CD8-positive, alpha-beta memory T cell (primary cell): ENCODE measurements at places on chromosomes 12 and 14. TPM values are rescaled to one million over a fixed set of nuclear protein-coding genes. Genes with fewer than 3 reads are reported as not detected.

- H3K4me1 ChIP-seq, result no peaks in the 10 kb centered on the region
- no peak overlapping the region for H3K27ac ChIP-seq
- no peaks in the 10 kb centered on the region for H3K36me3 ChIP-seq
- H3K27me3 ChIP-seq, result no peaks in the 10 kb centered on the region
- no peak for DNase-seq
These were observed 258.9 kb downstream of the DPF3 start for GRCh38 chr14:72634691-72635616.

DNA sequence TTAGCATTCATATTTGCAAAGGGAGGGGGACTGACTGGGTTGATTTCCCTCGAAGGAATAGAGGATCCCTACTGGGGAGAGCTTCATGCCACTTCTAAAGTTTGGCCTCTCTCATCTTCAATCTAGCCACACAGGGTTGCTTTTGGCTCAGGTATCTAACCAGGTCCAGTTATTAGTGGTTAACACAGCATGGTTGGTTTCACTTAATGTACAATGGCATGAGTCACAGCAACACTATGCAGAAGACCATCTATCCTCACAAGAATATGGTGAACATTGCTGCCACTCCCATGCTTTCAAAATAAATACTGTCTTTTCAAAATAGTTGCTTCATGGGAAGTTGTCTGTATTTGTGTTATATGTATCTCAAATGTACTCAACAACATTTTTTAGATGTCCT, 6.6 kb upstream of the RAB3IP start:
- no peak for DNase-seq
- no peak overlapping the region for H3K27ac ChIP-seq
- H3K36me3 ChIP-seq, result no peaks in the 10 kb centered on the region
- H3K4me3 ChIP-seq, result no peak overlapping the region
- no peaks in the 10 kb centered on the region for H3K27me3 ChIP-seq
- no peaks in the 10 kb centered on the region for H3K4me1 ChIP-seq

DNA sequence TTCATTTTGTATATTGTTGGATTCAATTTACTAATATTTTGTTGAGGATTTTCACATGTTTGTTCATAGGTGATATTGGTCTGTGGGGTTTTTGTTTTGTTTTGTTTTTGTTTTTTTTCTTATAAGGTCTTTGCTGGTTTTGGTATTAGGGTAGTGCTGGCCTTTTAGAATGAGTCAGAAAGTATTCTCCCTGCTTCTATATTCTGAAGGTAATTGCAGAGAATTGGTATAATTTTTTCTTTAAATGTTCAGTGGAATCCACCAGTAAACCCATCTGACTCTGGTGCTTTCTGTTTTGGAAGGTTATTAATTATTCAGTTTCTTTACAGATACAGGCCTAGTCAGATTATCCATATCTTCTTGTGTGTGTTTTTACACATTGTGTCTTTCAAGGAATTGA, 8.9 kb downstream of the TOGARAM1 start:
- peaks cover 11% of the 10 kb centered on the region for H3K4me1 ChIP-seq
- no peak overlapping the region for H3K4me3 ChIP-seq
- no peaks in the 10 kb centered on the region for H3K27me3 ChIP-seq

- H3K4me1 ChIP-seq, result no peaks in the 10 kb centered on the region
- H3K4me3 ChIP-seq, result no peak overlapping the region
- no peaks in the 10 kb centered on the region for H3K36me3 ChIP-seq
- H3K27me3 ChIP-seq, result no peaks in the 10 kb centered on the region
- no peak for DNase-seq
- no peak overlapping the region for H3K27ac ChIP-seq
These were observed 32.6 kb downstream of the DDX11 start for GRCh38 chr12:31106101-31106803.

GRCh38 chr12:124442772-124443445, 124.5 kb downstream of the NCOR2 start:
- H3K4me3 ChIP-seq, result no peak overlapping the region
- peaks cover 7% of the 10 kb centered on the region for H3K4me1 ChIP-seq
- no peak overlapping the region for H3K27ac ChIP-seq

Gene PRH2
- total RNA-seq, result not detected

DNA sequence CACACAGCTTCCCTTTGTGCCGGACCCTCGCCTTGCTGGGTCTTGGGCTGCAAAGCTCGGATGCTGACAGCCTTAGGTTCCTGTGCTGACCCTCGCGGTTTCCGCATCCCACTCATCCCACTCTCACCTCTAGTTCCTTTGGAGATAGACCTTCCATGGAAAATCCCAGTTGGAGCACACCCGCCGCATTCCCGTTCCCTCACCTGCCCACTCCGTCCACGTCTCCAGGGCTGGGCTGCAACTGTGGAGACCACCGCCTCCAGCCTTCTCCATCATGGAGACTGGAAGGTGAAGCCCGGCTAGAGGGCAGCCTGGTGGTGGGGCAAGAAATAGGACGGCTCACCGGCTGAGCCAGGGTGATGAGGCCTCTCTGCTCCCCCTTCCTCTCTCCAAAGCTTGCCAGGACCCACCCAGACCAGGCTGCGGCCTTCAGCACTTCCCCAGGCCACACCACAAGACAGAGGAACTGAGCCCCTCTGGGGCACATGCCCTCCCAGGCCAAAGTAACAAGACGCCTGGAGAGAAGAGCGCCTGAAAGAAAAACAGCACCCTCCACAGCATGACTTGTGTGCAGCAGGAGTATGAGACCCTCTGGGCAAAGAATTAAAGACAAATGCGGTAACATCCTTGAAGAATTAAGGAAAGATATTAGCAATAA, 15.0 kb downstream of the TMEM121 start:
- H3K27ac ChIP-seq, result no peak overlapping the region
- H3K27me3 ChIP-seq, result peaks cover 11% of the 10 kb centered on the region
- no peaks in the 10 kb centered on the region for H3K4me1 ChIP-seq
- no peak for DNase-seq
- no peak overlapping the region for H3K4me3 ChIP-seq

Gene KRT2
- not detected for total RNA-seq

- peak; percentile 36 for DNase-seq
- no peaks in the 10 kb centered on the region for H3K36me3 ChIP-seq
- peak overlapping the region; percentile 84 for H3K4me3 ChIP-seq
- H3K27ac ChIP-seq, result peak overlapping the region; percentile 94
These were observed 835 bp downstream of the VEZT start for GRCh38 chr12:95218150-95219133.

- no peaks in the 10 kb centered on the region for H3K27me3 ChIP-seq
- no peak for DNase-seq
- H3K4me3 ChIP-seq, result no peak within 1 kb of the TSS
- no peaks in the 10 kb centered on the region for H3K36me3 ChIP-seq
- no peaks in the 10 kb centered on the region for H3K4me1 ChIP-seq
These were observed at the start of gene KRT3 for GRCh38 chr12:52795694-52796428. Gene KRT3, minus strand, starts transcription at chr12:52796117. Its CDS starts 75 bp downstream, at chr12:52796042.

Gene SLC39A5
- total RNA-seq, result 0.35 TPM

DNA sequence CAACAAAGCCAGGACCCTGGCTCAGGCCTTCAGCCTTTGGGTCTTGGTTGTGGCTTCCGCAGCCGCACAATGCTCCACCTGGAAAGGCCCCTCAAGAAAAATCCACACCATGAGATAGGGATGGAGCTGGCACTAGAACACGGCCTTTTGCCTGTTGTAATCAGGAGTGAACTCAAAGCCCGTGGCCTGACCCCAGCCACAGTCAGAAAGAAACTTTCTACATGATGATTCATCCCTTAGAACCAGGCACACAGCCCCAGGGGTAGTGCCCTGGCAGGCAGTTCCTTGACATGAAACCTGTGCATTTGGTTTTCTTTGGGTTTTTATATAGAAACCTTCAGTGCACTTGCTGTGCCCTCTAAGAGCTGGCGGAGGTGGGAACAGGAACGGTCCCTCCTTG, 5.1 kb downstream of the CLMN start:
- H3K4me1 ChIP-seq, result peaks cover 5% of the 10 kb centered on the region
- H3K27me3 ChIP-seq, result peaks cover 10% of the 10 kb centered on the region
- H3K4me3 ChIP-seq, result no peak overlapping the region
- H3K27ac ChIP-seq, result no peak overlapping the region
- DNase-seq, result no peak

DNA sequence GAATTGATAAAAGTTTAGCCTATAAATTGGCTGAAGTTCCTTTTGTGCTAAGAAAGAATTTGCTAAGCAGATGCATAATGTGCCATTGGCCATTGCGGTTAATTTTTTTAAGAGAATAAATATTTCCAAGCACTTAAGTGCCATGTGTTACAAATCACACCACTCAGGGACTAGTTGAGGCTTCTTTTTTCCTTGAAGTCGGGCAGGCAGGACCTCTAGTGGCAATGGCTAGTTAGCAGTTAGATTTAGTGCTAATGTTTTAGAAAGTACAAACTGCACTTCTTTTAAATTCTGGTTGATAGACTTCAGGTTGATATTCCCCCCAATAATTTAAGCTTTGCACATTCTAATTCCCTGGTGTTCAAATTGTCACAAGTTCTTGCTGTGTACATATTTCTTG, 294.3 kb downstream of the APAF1 start:
- no peaks in the 10 kb centered on the region for H3K36me3 ChIP-seq
- no peaks in the 10 kb centered on the region for H3K27me3 ChIP-seq
- no peak for DNase-seq
- no peak overlapping the region for H3K4me3 ChIP-seq

GRCh38 chr14:95490727-95491451, 25.6 kb downstream of the SYNE3 start:
- no peak for DNase-seq
- no peaks in the 10 kb centered on the region for H3K27me3 ChIP-seq
- peaks cover 8% of the 10 kb centered on the region for H3K4me1 ChIP-seq
- no peak overlapping the region for H3K4me3 ChIP-seq

Gene CDK4
- total RNA-seq, result 268 TPM

GRCh38 chr14:63282997-63283883, 35.5 kb downstream of the GPHB5 start:
- no peaks in the 10 kb centered on the region for H3K36me3 ChIP-seq
- no peak for DNase-seq
- no peaks in the 10 kb centered on the region for H3K27me3 ChIP-seq
- H3K27ac ChIP-seq, result no peak overlapping the region
- no peaks in the 10 kb centered on the region for H3K4me1 ChIP-seq

- no peak overlapping the region for H3K27ac ChIP-seq
- DNase-seq, result no peak
- no peaks in the 10 kb centered on the region for H3K4me1 ChIP-seq
- no peaks in the 10 kb centered on the region for H3K36me3 ChIP-seq
These were observed 160.4 kb upstream of the NOS1 start for GRCh38 chr12:117521867-117522266.

DNA sequence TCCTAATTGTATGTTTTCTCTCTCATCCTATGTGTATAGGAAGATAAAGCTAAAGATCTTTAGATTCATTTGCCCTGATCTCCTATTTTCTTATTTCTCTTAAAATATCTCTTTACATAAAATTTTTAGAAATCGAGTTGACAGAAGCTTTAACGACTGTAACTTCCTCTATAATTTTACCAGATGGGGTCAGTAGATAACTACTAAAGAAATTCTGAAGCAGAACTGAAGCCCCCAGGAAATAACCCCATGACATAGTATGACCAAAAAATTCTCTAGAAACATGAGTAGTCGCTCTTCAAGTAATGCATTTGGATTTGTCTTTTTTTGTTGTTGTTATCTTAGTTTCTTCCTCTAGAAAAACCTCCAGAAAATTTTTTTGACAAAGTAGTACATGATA, 288.0 kb downstream of the ERC1 start:
- H3K4me3 ChIP-seq, result no peak overlapping the region
- no peak for DNase-seq
- no peak overlapping the region for H3K27ac ChIP-seq
- H3K4me1 ChIP-seq, result no peaks in the 10 kb centered on the region
- H3K27me3 ChIP-seq, result no peaks in the 10 kb centered on the region

Gene USP30
- 7.3 TPM for total RNA-seq

DNA sequence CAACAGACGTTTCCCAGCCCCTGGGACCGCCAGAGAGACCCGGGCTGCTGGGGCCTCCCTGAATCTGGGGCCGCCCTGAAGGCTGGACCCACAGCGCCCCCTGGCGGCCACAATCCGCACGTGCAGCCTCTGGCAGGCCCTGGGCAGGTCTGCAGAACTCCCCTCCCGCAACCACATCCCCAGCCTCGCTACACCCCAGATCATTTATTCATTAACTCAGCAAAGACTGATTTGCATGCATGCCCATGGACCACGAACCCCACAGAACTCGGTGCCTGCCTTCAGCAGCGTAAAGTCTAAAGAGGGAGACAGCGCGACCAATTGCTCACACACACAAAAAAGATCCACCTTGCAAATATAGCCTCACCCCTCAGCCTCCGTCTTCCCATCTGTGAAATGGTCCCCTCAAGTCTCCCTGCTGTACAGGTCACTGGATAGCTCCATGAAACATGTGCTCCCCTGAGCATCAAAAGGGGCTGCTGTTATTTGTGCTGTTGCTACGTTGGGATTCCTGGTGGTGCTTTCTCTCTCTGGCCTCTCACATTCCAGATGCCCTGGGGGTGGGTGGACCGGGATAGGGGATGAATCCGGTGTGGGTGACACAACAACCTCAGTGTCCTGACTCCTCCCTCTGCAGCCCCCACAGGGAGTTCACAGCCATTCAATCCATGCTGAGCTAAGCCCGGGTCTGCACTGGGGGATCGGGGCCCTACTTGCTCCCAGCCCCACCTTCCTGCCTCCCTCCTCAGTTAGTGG, 96.4 kb downstream of the SCARB1 start:
- peak; percentile 86 for DNase-seq
- H3K27ac ChIP-seq, result no peak overlapping the region
- H3K36me3 ChIP-seq, result no peaks in the 10 kb centered on the region
- no peak overlapping the region for H3K4me3 ChIP-seq
- H3K4me1 ChIP-seq, result peaks cover 10% of the 10 kb centered on the region

Gene CELA1
- total RNA-seq, result not detected

GRCh38 chr12:94165670-94166364, 17.4 kb downstream of the PLXNC1 start:
- no peak for DNase-seq
- peaks cover 8% of the 10 kb centered on the region for H3K4me1 ChIP-seq

- no peak within 1 kb of the TSS for H3K27ac ChIP-seq
- no peak within 1 kb of the TSS for H3K4me3 ChIP-seq
- peaks cover 7% of the 10 kb centered on the region for H3K4me1 ChIP-seq
- no peaks in the 10 kb centered on the region for H3K36me3 ChIP-seq
- DNase-seq, result no peak
- no peaks in the 10 kb centered on the region for H3K27me3 ChIP-seq
These were observed at the start of gene CLEC4A for GRCh38 chr12:8123124-8123912. Gene CLEC4A, plus strand, starts transcription at chr12:8123617. Its CDS starts 262 bp downstream, at chr12:8123879.

DNA sequence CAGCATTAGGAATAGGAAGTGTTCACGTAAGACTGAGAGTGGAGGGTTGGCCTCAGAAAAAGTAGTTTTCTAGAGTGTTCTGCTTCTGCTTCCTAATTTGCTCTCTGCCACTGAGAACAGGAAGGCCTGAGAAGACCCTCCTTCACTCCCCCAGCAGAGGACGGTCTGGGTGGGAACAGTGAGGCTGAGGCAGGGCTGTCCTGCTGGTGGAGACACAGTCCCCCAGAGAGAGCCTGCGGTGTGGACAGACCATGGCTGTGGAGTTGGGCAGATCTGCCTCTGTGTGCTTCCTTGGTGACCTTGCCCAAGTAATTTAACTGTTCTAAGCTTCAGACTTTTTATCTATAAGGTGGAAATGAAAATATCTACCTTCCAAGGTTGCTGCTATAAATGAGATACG, 182.3 kb downstream of the DACT1 start:
- no peak overlapping the region for H3K27ac ChIP-seq
- no peak for DNase-seq
- H3K36me3 ChIP-seq, result no peaks in the 10 kb centered on the region
- H3K4me1 ChIP-seq, result no peaks in the 10 kb centered on the region
- H3K4me3 ChIP-seq, result no peak overlapping the region
